ENCODE measurements at places on chromosomes 4 and X.

GRCh38 chr4:101008503-101008902 is 338.8 kb downstream of the PPP3CA start:
- no peak for DNase-seq

DNA sequence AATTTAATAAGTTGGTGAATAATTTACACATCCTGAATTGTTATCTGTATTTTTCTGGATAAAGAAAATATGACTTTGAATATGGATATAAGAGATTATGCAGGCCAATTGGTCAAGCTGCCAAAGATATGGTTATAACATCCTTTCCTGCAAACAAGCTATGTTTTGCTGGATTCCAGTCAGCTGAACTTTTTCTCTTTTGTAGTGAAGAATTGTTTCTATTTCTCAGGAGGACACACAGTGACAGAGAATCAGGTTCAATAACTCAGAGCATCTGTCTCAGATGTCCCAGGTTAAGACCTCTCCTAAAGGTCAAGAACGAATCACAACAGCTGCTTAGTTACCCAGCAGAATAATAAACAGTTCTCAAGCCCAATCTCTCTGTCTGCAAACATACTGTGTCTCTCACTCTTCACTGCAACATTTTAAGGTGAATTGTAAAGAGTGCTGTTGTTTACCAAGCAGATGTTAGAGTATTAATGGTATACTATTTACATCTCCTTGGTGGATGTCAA is 189.5 kb upstream of the ANKRD50 start:
- DNase-seq: no peak

- no peak for DNase-seq
Observed at GRCh38 chr4:7675612-7676320, 241.0 kb upstream of the PSAPL1 start.

GRCh38 chrX:69100478-69100877 is 64.8 kb downstream of the PJA1 start:
- no peak for DNase-seq

DNA sequence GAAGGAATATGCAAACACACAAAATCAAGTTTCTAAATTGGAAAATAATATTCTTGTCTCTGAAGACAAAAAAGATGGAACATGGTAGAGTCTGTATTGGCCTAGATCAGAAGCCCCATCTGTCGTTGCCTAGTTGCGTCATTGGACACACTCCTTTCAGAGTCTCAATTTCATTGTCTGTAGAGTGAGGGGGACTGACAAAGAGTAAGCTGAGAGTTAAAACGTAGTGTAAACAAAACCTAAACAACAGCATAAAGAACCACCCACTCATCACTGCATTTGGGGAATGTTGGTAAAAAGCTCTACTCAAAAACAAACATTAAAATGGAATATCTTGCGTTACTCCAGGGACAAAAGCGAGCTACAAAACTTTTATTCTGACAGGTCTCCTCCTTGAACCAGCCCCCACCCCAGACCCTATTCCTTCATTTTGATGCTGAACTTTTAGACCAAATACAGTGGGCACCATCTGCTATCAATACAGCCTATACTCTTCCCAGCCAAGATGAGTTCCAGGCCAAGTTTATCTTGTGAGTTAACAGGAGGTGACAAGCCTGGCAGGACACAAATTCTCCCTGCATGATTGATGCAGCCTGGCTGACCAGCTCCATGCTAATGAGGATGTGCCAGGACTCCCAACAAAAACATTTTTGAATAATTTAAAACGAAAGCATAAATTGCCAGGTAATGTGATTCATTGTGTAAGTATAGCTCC is 125.2 kb downstream of the COL25A1 start:
- DNase-seq: no peak

DNA sequence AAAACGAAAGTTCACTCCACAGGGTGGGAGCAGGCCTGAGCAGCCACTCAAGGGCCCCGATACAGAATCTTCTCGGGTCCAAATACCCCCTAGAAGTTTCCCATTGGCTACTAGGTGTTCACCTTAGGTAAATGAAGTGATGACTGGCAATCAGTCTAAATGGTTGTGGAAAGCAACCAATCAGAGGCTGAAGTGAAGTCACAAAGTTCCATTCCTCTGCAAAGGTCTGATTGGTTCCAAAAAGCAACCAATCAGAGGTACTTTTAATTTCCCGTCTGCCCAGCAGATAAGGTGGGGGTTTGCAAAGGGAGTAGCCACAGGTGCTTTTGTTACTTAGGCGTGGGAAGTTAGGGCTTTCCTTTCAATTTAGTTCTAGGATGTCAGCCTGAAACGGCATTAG is 58.2 kb upstream of the NKAP start:
- DNase-seq: no peak

GRCh38 chr4:105306158-105306781 is 159.6 kb downstream of the TET2 start:
- DNase-seq: peak; percentile 25

DNA sequence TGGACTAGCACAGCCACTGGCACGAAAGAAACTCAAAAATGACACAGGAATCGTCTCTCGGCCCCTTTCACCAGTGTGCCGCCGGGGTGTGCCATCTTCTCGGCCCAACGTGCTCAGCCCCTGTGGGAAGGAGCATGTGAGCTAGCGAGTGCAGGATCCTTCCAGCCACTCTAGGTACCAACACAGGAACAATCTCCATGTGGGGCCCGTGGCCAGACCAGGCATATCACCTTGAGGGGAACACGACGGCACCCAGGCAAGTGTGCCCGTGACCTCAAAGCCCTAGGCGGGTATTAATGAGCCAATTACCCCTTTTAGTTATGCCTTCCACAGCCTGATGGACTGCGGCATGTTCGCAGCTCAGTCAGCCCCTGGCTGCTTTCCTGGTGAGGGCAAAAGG is 231.5 kb downstream of the FAT4 start:
- DNase-seq: no peak

DNA sequence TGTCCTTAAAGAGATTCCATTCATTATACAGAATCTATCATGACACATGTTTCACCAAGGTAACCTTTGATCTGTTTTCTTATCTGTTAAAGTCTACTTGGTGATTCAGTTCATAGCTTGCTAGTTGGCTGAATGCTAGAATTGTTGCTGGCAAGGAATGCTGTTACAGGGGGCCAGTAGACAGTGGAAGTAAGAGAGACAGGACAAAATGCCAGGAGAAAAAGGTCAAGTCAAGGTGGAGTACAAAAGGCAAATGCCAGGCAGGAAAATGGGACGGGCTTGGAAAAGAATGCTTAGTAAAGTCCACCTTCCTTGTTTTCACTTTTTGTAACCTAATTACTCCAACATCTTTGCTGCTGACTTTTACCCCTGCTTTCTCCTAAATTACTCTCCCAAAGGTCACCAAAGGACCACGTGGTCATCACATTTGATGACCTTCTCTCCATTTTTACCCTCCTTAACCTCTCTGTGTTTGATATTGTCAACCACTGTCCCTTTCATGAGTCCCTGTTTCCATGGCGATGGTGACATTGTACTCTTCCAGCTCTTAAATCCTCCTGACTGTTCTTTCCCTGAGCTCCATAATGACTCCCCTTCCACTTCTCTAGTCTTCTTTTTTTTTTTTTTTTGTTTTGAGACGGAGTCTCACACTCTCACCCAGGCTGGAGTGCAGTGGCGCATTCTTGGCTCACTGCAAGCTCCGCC is 24.5 kb upstream of the TAPT1 start:
- no peak for DNase-seq

DNA sequence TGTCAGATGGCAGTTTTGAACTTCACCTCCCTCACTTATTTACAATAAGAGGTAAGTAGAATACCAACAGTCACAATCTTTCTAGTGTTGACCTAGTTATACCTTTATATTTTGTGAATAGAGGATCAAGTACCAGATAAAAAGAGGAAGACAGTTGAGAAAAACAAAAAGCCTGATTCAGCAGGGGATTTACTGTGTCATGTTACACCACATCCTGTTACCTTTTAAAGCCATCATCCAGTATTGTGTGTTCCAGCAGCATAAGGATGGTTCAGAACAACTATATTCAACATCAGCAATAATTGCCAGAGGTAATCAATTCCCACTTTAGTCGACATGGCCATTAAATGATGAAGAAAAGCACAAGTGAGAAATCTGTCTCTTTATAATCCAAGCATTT is 21.3 kb upstream of the CXCL6 start:
- DNase-seq: no peak

GRCh38 chrX:66815227-66815626 is 176.3 kb upstream of the EDA2R start:
- no peak for DNase-seq

DNA sequence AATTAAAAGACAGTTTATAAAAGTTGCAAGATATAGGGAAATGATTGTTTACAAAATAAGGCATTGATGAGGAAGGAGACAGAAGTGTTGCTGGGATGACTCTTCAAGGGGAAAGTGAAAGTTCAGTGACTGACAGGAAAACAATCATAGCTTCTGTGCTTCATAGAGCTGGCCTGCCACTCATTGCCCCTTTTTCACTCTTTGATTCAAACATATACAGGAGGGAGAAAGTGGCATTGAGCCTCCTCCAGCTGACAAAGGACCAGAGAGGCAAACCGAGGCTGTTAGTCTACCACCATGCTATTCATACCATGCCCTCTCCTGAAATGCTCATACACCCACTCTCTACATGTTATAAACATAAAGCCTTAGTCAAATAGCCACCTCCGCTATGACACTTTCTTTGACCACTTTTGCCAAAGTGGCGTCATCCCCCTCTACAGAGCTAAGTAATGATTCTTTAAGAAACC is 79.2 kb upstream of the ATOH1 start:
- no peak for DNase-seq

DNA sequence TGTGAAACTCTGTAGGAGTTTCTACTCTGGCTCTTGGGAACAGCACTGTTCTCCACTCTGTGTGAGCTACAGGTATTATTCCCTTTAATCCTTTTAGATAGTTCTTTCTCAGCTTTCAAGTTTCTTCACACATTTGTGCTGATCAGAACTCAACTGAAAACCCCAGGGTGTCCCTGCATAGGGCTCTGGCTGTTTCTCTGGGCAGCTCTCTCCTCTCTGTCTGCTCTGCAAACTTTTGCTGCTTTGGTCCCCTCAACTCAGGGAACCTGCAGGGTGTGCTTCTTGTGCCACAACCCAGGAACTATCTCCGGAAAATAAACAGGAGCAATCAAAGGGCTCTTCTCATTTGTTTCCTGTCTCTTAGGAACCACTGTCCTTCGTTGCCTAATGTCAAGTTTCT is 196.6 kb upstream of the GABRA2 start:
- no peak for DNase-seq

- no peak for DNase-seq
Observed at GRCh38 chr4:29948451-29948850, 771.7 kb upstream of the PCDH7 start.

DNA sequence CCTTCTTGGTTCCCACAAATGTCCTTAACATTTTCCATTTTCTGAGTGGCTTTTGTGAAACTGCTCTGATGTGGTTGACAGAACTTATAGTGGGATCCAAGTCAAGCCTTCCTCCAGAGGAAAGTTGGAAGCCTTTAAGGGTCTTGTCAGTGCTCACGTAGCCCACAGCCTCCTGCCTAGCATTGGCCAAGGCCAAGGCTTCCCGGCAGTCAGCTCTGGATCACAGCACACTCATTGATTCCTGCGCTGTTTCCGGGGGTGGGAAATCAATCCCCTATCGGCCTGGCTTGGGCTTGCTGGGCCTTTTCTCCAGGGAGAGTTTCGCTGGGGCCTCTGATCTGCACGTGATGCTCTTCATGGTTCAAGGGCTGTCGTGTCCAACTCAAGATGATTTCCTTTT is 76.1 kb downstream of the SLC9A6 start:
- no peak for DNase-seq

DNA sequence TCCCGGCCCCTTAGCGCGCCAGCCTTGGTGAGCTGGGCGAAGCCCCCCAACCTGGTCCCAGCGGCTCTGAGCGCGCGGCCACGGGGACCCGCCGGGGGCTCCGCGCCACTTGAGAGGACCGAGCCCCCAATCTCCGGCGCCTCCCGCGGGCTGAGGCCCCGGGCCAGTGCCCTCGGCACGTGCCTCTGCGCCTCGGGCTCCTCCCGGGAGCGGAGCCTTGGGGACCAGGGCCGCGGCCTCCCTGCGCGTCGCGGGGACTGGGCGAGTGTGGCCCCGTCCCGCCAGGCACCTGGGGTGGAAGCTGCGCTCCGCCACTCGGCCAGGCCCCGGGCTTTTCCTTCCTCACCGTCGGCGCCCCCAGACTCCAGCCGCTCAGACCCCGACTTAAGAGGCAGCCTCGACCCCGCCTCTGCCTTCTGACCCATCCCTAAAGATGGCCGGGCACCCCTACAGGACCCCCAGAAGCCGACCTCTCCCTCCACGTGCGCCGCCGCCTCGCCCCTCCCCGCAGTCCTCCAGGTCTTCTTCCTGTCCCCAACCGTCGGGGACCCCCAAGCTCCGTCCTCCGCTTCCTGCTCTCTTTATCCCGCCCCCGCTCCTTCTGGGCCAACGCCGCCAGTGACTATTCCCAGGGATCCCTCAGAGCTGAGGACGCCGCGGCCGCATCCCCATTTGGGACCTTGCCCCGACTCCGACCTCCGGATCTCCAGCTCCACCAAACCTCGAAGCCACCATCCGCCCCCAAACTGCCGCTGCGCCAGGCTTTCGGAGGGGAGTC is 752 bp downstream of the ERAS start:
- no peak for DNase-seq

DNA sequence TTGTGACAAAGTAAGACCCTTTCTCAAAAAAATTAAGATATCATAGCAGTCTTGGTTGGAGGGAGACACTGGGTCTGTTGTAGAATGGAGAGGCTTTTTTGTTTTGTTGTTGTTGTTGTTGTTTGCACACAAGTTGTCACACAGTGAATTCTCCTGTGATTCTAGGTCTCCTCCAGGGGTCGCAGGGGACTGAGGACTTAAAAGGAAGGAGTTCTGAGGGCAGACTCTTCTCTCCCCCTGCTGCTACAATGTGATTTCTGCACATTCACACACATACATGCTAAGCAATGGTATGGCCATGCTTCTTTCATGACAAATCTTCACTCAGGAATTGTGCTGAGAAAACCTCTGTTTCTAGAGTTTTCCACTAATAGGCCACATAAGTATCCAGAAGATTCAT is 71.1 kb downstream of the ZNF732 start:
- DNase-seq: no peak

- no peak for DNase-seq
Observed at GRCh38 chr4:54120518-54120917, 20.6 kb downstream of the GSX2 start.

GRCh38 chr4:150591904-150592303 is 10.0 kb downstream of the MAB21L2 start:
- no peak for DNase-seq

GRCh38 chr4:15689540-15689939 is 7.9 kb downstream of the FAM200B start:
- DNase-seq: no peak

GRCh38 chrX:49166914-49167739 is 4.6 kb downstream of the MAGIX start:
- DNase-seq: no peak

DNA sequence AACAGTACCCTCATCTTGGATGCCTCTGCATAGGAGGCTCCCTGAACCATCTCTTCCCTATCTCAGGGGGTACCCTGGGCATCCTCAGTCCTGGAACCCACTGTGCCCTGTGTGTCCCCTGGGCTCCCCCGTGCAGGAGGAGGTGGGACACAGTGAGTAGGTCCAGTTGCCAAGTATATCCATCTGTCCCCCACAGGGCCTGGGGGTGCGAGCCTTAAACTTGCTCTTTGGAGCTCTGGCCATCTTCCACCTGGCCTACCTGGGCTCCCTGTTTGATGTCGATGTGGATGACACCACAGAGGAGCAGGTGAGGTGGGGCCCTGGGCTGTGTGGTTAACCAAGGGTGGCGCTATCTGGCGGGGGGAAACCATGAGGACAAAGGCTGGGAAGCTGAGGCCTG is 4.6 kb upstream of the EBP start:
- no peak for DNase-seq

GRCh38 chrX:70437921-70438665 is 6.5 kb upstream of the DLG3 start:
- no peak for DNase-seq
